ENCODE measurements at places on chromosomes 1 and 21.

GRCh38 chr1:173084292-173084691 lies 33.6 kb upstream of the TNFSF18 start:
- H3K27ac ChIP-seq: no peak overlapping the region
- H3K27me3 ChIP-seq: no peaks in the 10 kb centered on the region
- DNase-seq: no peak

GRCh38 chr1:186239171-186239570 lies 135.9 kb downstream of the TPR start:
- no peaks in the 10 kb centered on the region for H3K36me3 ChIP-seq
- no peaks in the 10 kb centered on the region for H3K27me3 ChIP-seq
- no peaks in the 10 kb centered on the region for H3K4me1 ChIP-seq
- DNase-seq: no peak
- H3K27ac ChIP-seq: no peak overlapping the region

DNA sequence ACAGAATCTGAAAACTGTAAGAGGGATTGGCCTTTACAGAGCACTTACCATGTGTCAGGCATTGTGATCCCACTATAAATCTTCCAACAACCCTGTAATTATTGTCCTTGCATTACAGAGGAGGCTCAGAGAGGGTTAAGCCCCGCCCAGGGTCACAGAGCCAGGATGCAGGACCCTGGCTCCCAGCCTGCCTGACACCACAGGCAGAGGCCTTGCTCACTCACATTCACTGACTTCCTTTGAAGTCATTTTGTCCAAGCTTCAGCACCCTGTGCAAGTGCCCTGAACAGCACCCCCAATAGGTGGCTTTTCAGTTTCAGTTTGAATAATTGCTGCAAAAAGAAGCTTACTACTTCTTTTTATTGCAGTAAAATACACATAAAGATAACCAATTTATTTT lies 256.8 kb upstream of the NFIA start:
- H3K27ac ChIP-seq: no peak overlapping the region
- no peak for DNase-seq
- H3K4me1 ChIP-seq: peaks cover 2% of the 10 kb centered on the region

DNA sequence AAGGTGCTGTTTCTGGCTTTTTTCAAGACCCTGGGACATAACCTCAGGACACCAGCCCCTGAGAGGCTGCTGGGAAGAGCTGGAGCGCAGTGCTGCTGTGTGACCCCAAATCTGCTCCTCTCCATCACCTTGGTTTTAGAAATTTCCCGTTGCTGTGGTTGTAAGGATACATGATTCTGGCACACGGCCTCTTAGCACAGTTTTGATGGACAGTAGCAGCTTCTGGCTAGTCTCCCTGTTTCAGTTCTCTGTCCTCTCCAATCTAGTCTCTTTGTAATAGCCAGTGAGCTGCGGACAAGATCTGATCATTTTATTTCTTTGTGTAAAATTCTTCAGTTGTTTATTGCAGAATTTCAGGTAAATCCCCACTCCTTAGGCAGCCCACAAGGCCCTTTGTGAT lies 3.1 kb downstream of the CLIC6 start:
- H3K4me1 ChIP-seq: peaks cover 2% of the 10 kb centered on the region
- DNase-seq: no peak
- no peaks in the 10 kb centered on the region for H3K36me3 ChIP-seq
- H3K27ac ChIP-seq: no peak overlapping the region
- no peak overlapping the region for H3K4me3 ChIP-seq

DNA sequence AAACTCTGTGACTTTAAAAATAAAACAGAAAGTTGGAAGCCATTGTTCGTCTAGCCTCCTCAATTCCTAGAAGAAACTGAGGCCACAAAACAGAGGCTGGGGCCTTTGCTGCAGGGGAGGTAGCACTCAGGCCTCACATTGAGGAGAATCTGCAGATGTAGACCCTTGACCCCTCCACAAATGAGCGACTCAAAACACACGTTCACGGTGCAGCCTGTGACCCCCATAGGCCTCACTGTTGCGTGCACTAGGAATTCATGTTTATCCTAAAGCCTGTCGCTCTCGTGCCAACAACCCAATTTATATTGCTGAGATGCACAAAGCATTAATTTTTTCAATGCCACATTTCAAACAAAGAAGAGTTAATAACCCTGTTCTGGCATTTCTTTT lies 5.6 kb downstream of the TMEM51 start:
- H3K4me3 ChIP-seq: no peak overlapping the region
- H3K27me3 ChIP-seq: no peaks in the 10 kb centered on the region
- no peak for DNase-seq
- peaks cover 3% of the 10 kb centered on the region for H3K4me1 ChIP-seq
- H3K36me3 ChIP-seq: no peaks in the 10 kb centered on the region

GRCh38 chr1:11960715-11961114 lies 19.5 kb upstream of the MFN2 start:
- DNase-seq: no peak
- H3K36me3 ChIP-seq: peaks cover 54% of the 10 kb centered on the region
- H3K4me3 ChIP-seq: no peak overlapping the region
- H3K27ac ChIP-seq: no peak overlapping the region
- no peaks in the 10 kb centered on the region for H3K27me3 ChIP-seq

- H3K36me3 ChIP-seq: no peaks in the 10 kb centered on the region
- no peak overlapping the region for H3K4me3 ChIP-seq
- H3K4me1 ChIP-seq: peaks cover 3% of the 10 kb centered on the region
- H3K27me3 ChIP-seq: no peaks in the 10 kb centered on the region
- DNase-seq: no peak
Observed at GRCh38 chr1:94110946-94111740, 9.8 kb downstream of the ABCA4 start.
